Stimulated activated CD8-positive, alpha-beta memory T cell treated with anti-CD3 and anti-CD28 coated beads, Interleukin-15, amount 100 ng/mL, for 4 hours (primary cell): ENCODE measurements at places on chromosomes 7 and 10.

DNA sequence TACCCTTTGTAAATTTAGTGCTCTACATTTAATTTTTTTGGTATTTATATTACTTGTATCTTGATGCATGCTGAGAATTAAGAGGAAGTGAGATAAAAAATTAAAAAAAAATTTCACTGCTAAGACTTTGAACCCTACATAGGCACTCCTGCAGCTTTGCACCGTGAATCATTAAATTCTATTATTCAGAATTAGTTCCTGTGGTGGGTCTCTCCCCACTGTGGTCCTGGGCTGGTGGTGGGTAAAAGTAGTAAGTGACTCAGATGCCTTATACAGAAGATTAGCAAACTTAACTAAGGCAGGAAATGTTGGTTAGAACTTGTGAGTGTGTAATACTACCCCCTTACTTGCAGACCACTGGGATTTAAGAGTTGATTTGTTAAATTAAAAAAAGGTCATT is 72.6 kb downstream of the AP3M1 start:
- DNase-seq = peak; percentile 35

DNA sequence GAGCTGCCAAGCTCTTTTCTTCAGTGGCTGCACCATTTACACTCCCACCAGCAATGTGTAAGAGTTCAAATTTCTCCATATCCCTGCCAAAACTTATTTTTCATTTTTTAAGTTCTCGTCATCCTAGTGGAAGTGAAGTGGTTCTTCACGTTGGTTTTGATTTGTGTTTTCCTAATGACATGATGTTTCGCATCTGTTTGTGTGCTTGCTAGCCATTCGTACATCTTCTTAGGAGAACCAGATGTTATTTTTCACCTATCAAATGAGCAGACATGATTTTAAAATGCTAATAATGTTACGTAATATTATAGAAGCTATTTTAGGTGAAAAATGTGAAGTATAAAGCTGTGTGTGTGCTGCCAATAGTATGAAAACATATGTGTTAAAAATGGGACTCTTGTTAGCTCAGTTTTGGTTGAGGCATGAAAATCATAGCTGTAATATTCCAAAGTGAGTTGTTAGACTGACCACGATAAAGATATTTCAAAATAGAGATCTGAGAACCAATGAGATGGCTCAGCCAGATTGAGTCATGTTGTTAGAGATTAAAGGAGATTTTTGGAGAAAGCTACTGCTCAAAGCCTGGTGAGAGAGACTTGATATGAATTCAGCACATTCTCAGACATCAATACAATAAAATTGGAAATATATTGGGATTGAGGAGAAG is 25.9 kb upstream of the GALNT11 start:
- no peak for DNase-seq

DNA sequence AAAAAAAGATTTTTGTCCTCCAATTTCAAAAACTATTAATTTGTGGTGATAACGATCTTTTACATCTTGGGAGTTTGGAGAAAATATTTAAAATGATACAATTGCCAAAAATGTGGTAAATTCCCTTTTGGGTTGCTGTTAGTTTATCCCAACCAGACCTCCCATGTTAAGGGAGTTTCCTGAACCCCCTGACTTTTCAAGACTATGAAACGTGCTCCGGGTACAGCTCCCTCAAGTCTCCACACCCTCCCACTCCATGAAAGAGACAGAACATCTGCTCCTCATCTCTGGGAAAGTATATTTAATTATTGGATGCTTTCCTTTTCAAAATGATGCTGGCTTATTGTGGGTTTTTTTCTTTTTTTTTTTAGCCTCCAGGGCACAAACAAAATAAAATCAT is 534.6 kb upstream of the NRP1 start:
- no peak for DNase-seq

- no peak for DNase-seq
Observed at GRCh38 chr7:10469476-10469875, 504.2 kb upstream of the PHF14 start.

- DNase-seq = no peak
Observed at GRCh38 chr10:11176746-11177145, 159.1 kb downstream of the CELF2 start.

GRCh38 chr7:75054744-75055143 is 18.9 kb downstream of the RCC1L start:
- no peak for DNase-seq

DNA sequence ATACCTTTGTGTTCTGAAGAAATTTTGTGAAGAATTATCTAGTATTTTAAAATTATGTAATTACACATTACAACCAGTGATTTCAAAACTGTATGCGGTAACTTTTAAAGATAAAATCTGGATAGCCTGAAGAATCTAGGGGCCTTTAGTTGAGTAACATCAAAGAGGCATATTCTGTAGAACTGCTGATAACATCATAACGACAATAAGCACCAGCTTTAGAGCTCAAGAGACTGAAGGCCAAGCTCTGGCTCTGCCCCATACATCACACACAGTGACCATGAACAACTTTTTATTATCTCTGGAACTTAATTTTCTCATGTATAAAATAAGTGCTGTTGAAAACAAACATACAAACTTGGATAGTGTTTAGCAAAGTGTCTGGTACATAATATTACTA is 121.1 kb upstream of the RHOBTB1 start:
- DNase-seq = no peak

DNA sequence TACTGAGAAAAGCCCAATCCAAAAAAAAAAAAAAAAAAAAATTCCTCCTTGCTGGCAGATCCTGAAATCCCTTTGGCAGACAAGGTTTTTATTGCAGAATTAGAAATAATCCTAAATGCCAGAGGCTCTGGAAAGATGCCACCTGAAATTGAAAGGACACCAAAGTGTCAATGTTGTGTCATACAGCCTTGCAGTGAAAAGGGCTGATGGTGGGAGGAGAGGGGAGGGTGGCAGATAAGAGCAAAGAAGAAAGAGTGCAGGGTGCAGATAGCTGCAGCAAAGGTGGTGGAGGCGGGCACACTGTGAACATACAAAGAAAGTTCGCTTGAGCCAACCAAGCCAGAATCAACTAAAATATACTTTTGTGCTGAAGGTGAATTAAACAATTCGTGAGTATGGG is 8.2 kb upstream of the OPTN start:
- no peak for DNase-seq

DNA sequence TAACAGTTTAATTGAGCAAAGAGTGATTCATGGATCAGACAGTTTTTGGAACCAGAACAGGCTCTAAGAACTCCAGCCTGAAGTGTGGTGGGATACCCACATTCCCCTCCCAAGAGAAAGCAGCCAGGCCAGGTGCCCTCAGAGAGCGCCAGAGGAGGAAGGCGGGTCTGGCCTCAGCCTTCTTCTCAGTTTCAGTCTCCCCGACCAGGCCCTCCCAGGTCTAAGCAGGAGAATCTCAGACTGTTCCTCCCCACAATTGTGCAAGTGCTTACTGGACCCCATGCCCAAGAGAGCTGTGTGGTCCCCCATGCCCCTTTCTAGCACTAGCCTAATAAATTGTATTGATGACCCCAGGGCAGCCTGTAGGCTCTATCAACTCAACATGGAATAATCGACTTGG is 25.6 kb downstream of the PPIF start:
- no peak for DNase-seq

DNA sequence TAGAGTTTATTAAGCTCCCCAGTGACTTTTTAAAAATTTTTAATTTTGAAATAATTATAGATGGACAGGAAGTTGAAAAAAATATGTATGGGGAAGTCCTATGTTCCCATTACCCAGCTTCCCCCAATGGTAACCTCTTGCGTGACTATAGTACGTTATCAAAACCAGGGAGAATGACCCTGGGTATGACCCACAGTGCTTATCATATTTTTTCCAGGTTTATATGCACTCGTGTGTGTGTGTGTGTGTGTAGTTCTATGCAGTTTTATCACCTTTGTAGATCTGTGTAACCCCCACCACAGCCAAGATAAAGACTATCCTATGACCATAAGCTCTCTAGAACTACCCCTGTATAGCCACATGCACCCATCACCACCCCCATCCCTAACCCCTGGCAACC is 72.8 kb downstream of the TBXAS1 start:
- DNase-seq = no peak

DNA sequence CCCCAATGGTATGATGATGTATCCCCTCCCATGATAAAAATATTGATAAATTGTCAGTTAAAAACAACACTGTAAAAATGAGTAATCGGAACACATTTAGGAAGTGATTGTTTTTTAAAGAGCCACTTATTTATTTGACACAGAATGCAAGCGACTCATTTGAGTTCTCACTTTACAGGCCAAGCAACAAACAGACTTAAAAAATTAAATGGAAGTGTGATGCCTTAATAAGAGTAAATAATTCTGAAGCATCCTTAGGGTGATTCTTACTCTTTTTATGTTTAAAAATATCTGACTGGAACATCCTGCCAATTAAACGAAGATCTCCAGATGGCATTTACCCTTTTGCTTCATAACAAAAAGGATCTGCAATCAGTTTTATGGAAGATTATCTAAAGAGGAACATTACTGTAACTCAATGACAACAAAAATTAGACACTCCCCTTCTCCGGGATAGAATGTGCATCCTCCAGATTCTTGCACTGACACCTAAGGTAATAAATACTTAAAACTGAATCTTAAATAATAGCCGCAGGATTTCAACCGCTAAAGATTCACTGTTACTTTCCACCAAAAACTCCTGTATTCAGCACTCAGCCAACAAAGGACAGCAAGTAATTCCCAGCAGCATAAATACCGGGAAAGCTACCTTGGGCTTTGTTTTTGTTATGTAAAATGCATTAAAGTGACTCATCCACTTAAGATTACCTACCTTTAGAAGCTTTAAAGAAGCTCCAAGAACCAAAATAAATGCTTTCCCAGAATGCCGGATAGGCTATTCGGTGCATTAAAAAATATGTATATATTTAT is 1.7 kb downstream of the CACNA2D1 start:
- no peak for DNase-seq
